ENCODE measurements at places on chromosomes 6 and 20. TPM values are rescaled to one million over a fixed set of nuclear protein-coding genes. Genes with fewer than 3 reads are reported as not detected.
A peak's percentile ranks its signal among the peaks of the same experiment; 100 is the strongest.

GRCh38 chr20:31568041-31568731 is 36.9 kb upstream of the ID1 start:
- DNase-seq, result no peak

DNA sequence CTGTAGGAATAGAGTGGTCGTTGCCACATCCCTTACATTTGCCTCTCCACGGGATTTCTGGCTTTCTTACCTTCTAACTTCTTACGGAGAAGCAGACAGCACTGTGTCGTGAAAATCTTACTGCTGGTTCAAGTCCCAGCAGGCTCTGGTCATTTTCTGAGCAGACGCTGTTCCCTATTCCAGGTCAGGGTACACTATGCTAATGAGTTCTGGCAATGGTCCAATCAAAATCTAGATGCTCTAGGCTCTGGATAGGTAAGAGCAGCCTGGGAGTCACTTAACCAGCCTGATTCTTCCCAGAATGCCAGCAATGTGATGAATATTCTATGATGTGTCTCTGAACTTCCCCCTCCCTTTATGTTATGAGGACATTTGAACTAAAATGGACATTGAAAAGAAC is at the start of gene GCM1:
GCM1 (minus strand) TSS at position 158 of the 400 bp plus-strand sequence. CDS start 3,209 bp downstream, outside the sequence.
- no peak for DNase-seq

The CCDC170 gene
- total RNA-seq, result 0.36 TPM

The SIRPB1 gene
- 0.27 TPM for total RNA-seq

DNA sequence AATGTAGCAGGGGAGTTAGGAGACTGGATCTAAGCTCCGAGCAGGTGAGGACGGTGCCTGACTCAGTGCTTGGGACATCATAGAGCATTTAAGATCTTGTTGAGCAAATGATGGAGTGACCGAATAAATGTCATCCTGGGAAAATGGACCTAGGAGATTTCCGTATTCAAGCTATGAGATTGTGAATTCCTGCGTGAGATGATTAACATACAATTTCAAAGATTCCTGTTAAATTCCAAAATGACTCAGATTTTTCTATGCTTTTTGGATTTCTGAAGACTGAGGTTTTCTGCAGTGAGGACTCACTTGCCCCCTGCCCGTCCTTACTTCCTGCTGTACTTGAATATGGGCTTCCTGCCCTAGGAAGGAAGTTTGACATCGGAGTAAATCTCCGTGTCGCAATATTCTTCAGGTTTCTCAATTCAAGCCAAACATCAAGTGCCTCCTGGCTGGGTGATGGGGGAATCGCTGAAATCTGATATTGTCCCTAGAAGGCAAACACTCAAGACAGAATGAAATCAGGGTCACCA is 5.2 kb downstream of the SYTL3 start:
- no peak for DNase-seq

DNA sequence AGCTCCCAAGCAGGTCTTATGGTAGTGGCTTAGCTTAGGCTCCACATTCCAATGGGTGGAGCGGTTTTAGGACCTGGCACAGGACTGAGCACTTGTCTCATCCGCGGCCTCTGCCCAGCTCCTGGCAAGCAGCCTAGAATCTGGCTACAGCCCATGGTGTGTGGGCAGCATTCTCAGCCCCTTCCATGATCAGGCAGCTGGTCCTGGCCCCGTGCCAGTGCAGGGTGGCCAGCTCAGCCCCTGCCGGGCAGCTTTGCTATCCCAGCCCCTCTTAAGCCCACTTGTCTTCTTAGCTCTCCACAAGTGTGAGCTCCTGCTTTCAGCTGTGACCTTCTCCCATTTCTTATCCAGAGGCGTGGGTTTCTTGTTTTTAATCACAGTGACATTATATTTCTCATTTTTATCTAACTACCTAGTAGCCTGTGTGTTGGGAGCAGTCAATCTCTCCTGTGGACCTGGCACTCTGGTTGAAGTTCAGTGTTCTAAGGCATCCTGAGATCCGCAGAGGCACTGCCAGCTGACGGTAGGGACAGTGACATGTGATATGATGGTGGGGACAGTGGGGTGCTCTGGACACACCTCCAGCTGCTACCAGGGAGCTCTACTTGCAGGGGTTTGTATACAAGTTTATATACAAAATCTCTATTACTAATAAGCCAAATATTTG is 119.9 kb upstream of the PRND start:
- DNase-seq, result peak; percentile 72

DNA sequence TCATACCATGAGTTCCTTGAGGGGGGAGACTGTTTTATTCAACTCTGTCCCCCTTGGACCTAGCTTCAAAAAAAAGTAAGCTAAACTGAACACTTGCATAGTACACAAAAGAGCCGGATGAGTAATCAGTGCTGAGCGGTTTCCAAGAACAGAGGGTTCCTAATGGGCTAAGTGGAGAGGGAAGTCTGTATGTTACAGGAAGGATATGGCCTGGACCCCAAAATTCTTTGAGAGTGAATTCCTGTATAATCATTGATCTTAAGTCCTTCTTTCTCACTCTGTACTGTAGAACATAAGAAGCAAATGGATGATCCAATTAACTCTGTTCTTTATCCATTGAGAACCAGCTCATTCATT is 324.7 kb upstream of the CNR1 start:
- DNase-seq, result no peak

- no peak for DNase-seq
These were observed 125.6 kb downstream of the TSHZ2 start for GRCh38 chr20:53097791-53098190.

DNA sequence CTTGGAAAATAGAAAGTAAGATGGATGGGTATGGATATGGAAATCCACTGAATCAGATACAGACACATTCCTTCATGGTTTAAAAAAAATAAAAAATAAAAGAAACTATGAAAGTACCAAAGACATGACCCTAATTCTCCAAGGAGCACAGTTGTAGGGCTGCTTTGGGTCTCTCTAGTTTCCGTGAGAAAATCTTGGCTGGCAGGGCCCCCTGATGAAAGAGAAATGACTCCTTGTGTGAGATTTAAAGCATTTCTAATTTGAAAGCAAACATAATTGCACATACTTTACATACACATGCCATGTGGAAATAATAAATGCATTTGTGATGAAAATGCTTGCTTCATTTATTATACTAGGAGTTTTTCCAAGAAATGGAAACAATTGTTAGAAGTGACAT is 593.9 kb upstream of the BTBD3 start:
- DNase-seq, result no peak

The SIRPG gene
- not detected for total RNA-seq

The SKIC2 gene
- 32.9 TPM for total RNA-seq

The PTK6 gene
- not detected for total RNA-seq

The HCRTR2 gene
- not detected for total RNA-seq

GRCh38 chr6:47362857-47363461 is 53.3 kb upstream of the TNFRSF21 start:
- no peak for DNase-seq

GRCh38 chr20:4869290-4870193 is 131.8 kb downstream of the SLC23A2 start:
- no peak for DNase-seq

The BAK1 gene
- 19.7 TPM for total RNA-seq

DNA sequence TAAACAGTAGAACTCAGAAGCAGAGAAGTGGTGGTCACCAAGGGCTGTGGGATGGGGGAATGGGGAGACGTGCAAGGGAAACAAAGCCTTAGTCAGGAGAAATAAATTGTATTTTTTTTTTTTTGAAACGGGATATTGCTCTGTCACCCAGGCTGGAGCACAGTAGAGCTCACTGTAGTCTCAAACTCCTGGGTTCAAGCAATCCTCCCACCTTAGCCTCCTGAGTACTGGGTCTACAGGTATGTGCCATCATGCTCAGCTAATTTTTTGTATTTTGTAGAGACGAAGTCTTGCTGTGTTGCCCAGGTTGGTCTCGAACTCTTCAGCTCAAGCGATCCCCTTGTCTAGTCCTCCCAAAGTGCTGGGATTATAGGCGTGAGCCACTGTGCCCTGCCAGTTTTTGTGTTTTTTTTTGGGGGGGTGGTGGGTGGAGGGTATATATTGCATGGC is 3.4 kb downstream of the HSPA1B start:
- DNase-seq, result no peak

DNA sequence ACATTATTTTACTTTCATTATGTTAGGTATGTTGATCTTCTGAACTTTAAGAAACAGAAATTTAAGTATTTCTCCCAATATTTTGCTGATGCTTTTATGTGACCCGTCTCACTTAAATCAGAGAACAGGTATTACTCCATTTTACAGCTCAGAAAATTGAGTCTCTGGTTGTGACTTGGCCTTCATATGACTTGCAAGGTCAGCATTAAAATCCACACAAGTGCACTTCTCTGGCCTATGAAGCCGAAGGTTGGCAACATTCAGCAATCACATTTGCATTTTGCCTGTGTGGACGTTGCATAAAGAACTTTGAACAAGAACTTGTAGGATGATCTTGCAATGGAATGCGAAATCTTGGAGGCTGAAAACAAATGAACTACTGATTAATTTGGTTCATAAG is 10.1 kb upstream of the MYLIP start:
- no peak for DNase-seq

GRCh38 chr6:65259059-65259458 is 448.0 kb downstream of the EYS start:
- no peak for DNase-seq

DNA sequence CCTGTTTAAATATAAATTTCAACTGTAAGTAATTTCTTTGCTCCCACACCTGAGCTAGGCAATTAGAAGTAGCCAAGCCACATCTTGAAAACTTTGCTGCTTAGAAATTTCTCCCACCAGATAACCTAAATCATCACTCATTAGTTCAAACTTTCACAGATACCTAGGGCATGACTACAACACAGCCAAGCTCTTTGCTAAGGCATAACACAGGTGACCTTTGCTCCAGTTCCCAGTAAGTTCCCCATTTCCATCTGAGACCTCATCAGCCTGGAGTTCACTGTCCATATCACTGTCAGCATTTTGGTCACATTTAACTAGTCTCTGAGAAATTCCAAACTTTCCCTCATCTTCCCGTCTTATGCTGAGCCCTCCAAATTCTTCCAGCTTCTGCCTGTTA is 79.8 kb upstream of the OPRM1 start:
- no peak for DNase-seq

DNA sequence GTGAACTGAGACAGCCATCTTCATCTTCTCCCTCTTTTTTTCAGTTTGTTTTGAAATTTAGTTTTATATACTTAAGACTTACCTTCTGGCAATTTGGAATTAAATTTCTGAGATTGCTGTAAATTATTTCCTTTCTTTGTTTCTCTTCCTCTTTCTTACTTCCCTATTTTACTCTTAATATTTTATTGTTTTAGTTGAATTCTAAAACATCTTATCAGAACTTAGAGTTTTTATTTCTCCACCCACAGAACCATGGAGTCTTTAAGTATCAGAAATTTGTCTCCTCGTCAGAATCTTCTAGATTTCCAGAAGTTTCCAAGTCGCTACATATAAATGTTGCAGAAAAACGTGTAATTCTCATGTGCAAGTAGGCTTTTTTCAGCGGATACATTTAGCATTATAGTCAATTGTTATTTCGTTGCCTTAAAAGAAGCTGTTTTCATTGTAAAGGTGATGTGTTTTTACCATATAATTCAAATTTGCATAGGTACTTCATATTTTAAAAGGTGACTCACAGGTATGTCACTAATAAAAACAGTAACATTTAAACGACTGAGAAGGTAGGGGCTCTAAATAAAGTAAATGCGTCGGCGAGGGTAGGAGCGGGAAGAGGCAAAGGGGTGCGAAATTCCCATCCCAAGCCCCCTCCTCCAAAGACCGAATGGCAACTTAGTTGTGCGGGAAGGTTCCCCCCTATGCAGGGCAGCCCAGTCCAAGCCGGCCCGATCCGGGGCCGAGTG is 866 bp upstream of the MYO6 start:
- no peak for DNase-seq

The ENPP3 gene
- 0.14 TPM for total RNA-seq

GRCh38 chr6:679282-679681 is 13.7 kb downstream of the EXOC2 start:
- no peak for DNase-seq

DNA sequence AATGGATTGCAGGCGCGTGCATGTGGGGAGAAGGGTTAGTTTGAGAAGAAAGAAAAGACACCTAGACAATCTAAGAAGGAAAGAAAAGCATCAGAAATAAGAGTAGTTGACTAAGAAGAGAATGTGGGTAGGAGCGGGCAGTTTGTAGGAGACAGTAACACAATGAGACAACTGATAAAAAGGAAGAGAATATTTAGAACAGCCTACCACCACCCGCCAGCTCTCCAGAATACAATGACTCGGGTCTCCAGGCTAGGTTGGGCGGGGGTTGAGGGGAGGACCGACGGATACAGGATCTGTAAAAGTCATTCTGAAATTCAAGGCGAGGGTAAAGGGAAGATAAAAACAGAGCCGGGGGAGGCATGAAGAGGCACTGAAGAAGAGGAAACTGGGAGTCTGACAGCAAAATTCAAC is 712 bp downstream of the ABHD16A start:
- DNase-seq, result no peak

DNA sequence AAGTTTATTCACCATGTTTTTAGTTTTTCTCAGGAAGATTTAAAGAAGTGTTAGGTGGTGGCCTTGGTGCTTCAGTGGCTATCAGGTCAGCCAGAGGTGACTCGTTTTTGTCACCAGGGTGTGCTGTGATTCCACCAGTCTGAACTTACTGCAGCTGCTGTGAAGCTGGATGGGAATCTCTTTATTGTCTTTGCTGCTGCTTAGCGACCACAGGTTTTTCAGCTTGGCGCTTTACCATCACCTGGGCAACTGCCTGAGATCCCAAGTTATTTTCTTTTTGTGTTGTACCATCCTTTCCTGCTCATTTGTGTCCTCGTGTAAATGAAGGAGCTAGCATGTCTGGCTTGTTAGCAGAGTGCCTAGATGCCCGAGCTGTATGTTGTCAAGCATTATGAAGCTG is 146.9 kb downstream of the MACROD2 start:
- DNase-seq, result no peak

The TINAG gene
- 0.41 TPM for total RNA-seq

- DNase-seq, result no peak
These were observed 30.6 kb upstream of the BLCAP start for GRCh38 chr20:37558306-37558705.

GRCh38 chr20:31837896-31838397 is 7.5 kb downstream of the FOXS1 start:
- DNase-seq, result no peak

GRCh38 chr6:38113825-38114576 is 294.5 kb downstream of the ZFAND3 start:
- DNase-seq, result no peak

The MMP24 gene
- 0.25 TPM for total RNA-seq

- no peak for DNase-seq
These were observed 57.8 kb upstream of the KLHL31 start for GRCh38 chr6:53723331-53723730.

DNA sequence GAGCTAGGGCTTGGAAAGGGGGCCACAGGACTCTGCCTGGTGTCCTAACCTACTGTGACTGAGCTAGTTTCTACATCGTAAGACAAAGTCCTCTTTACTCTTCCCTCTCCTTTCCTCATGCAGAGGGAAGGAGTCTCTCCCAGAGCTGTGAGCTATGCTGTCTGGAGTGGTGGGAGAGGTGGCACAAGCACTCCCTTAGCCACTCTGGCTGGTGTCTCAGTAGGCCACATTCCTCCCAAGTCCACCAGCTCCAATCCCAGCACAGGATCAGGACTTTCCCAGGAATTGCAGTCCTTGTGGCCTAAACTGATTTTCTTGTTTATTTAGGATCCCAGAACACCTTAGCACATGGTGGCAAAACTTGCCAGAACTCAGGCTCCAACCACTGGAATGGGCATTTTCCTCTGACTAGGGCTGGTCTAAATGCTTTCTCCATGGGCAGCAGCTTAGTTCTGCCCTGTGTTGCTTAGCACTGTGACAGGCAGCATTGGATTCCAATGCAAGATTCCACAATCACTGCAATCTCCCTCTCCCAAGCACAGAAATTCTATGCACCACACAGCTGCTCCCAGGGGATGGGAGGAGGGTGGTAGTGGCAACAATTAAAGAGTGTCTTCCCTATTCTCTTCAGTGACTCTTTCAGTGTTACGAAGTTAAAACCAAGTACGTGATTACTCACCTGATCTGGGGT is 733.3 kb downstream of the HACE1 start:
- no peak for DNase-seq
